ENCODE measurements at places on chromosomes 1 and 21.

DNA sequence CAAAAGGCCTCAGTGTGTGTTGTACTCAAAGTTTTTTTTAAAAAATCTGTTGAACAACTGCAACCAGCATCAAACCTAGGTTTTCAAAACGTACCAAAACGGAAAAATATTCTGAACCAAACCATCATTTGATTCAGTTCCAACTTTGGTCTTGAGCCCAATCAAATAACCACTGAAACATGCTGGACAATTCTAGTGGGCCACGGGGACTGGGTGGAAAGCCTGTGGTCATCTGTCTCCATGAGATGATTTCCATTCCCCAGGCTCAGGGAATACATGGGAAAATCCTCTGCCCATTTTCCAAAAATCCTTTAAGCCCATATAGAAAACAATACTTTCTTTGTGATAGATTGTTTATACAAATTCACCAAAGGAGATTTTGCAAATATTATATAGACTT, 22.5 kb downstream of the ITPKB start:
- DNase-seq: no peak

- DNase-seq: no peak
Observed at GRCh38 chr1:234553240-234554188, 56.5 kb downstream of the IRF2BP2 start.

- no peak for DNase-seq
Observed at GRCh38 chr1:185453496-185454192, 136.6 kb upstream of the IVNS1ABP start.

DNA sequence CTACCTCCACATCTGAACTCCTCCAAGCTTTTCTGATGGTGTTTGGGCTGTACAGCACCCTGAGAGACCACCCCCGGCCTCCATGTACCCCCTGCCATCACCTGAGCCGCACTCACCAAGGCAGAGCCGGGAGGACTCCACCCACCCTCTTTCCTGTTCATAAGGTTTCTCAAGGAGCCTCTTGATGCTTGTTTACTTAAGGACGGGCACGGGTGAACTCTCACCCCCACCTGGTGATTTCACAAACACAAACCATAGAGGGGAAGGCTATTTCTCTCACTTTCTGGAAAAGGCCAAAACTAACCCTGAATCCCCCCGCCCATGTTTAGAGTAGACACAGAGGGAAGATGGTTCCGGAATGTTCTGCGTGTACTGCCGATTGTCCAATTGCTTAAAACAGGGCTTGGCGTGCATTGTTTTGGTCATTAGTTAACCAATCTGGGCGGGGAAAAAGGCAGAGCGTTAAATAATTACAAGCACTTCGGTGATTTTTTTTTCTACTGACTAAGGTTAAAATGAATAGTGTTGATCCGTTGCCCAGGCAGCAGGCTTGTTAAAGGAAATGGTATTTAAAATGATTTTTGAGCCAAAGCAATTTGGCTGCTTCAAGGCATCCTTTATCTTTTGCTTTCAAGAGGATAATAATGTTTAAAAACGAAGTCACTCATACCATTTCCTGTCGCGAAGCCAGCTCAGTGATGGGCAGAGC, 279.8 kb upstream of the VAMP3 start:
- no peak for DNase-seq

GRCh38 chr1:94636624-94637023, 95.1 kb upstream of the F3 start:
- DNase-seq: no peak

DNA sequence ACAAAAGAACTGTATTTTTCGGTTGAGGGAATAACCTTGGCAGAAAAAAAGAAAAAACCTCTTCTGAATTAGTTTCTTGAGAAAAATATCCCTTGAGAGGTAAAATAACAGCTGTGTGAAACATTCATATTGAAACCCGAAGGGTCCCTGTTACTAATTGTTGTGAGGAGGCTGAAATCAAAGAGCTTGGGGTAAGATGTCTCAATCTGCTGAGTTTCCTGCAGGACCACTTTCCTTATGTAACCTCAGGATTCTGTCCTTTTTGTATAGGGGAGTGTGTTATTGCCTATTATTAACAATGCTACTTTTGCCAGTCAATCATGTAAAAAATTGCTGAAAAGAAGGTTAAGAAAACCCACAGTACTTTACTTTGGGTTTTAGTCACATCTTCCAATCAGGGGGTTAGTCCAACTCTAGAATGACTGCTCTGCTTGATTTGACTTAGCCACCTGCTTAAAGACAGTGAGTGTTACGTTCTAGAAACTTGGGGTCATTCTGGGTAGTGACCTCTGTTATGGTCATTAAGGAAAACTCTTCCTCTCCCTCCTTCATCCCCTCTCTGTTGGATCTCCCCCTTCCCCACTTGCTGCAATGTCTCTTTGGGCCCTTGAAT, 138.8 kb downstream of the GIPC2 start:
- no peak for DNase-seq

DNA sequence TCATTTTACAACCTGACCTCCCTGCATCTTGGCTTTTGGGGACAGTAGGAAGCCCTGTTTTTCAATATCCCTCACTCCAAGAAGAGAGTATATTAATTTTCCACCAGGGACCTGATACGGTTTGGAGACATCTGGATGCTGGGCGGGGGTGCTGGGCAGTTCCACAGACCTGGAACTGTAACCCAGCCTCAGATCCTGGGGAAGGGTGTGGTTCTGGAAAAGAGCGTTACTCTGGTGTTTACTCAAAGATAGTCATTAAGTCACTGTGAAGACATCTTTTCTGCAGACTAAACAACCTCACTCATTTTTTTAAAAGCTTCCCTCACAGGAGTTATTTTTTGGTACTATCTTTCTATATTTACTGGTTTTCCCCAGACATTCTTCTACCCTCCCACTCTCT, 189.8 kb downstream of the CLIC6 start:
- no peak for DNase-seq

DNA sequence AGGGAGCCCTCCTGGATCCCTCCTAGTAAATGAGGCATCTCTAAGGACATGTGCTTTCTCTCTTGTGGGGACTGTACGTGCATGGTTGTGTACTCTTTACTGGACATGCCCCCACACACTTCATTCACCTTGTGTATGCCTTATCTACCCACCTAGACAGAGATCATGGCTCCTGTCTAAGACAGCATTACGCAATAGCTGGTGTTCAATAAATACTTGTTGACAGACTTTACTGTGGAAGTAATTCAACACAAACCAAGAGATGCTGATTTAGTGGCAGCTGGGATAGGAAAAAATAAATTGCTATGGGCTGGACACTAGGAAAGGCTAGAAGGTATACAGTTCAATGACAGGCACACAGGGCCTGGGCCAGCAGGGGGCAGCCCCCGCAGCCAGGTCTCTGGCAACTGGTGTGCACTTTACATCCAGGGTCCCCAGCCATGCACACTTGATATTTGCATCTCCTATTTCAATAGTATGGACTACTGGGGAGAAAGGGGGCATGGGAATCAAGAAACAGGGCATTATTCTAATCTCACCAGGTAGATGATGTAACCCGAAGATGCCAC, 24.2 kb downstream of the TRABD2B start:
- DNase-seq: no peak

DNA sequence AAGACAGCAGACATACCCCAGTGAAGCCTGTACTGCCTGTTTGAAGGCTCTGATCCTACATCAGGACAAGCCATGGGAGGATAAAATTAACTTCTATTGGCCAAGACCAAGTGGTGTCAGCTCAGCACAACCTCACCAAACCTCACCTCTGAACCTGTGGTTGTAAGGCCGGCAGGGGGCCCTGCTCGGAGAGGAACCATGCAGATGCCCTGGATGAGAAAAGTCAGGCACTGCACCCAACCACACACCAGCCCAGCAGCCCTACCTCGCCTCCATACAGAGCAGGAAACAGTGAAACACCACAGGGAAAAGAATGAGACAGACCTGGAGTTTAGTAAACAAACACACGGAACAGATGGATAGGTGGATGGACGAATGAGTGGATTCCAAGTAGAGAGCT, 70.0 kb upstream of the PAX7 start:
- DNase-seq: no peak

- DNase-seq: no peak
Observed at GRCh38 chr21:41357546-41357945, 4.3 kb upstream of the MX2 start.

GRCh38 chr1:201937624-201938213, 8.6 kb downstream of the LMOD1 start:
- no peak for DNase-seq

GRCh38 chr1:41917835-41918449, 780 bp downstream of the HIVEP3 start:
- peak; percentile 33 for DNase-seq

All from CD4-positive, alpha-beta T cell treated with Interleukin-17A for 1 hour (primary cell).